ENCODE measurements at places on chromosomes 5 and 9.

DNA sequence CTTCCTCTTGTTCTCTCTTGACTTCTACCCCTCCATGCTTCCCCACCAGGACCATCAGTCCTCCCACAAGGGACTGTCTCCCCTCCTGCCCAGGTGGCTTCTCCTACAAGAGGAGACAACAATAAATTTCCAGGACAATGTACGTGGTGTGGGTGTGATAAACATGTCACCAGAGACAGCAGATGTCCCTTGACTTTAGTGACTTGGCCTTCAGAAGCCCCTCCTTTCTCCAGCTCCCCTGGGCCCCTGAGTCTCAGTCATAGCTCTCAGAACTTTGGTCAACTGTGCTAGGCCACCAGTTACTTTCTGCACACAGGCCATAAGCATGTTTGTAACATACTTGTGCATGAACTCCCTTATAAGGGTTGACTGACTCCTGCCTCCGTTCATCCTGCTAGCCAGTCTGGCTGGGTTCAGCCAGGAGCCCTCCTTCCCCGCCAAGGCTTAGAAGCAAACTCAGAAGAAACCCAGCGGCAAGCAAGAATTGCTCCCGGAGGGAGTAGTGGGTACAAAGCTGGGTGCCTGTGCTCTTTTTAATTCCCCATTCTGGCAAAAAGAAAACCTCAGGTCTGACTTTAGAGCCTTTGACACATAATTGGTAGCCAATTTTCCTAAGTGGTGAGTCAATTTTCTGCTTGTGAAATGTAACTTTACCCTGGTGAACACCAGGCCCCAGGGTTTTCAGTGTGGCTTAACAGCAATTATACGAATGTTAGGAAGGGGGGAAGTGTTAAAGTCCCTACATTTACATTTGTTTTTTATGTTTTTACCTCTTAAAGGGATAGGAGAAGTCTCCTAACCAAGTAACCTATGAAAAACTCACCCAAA lies 49.2 kb downstream of the EBF1 start:
- DNase-seq = no peak

DNA sequence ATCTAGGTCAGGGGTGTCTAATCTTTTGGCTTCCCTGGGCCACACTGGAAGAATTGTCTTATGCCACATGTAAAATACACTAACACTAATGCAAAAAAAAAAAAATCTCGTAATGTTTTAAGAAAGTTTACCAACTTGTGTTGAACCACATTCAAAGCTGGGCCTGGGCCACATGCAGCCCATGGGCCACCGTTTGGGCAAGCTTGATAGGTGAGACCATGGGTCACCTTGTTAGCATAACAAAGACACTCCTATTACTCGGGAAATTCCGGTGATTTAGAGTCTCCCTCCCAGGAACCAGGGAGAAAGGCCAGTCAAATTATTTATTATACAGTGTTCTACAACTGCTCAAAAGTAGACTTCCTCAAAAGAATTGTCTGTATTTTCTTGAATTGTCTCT lies 12.7 kb downstream of the RECK start:
- no peak for DNase-seq

DNA sequence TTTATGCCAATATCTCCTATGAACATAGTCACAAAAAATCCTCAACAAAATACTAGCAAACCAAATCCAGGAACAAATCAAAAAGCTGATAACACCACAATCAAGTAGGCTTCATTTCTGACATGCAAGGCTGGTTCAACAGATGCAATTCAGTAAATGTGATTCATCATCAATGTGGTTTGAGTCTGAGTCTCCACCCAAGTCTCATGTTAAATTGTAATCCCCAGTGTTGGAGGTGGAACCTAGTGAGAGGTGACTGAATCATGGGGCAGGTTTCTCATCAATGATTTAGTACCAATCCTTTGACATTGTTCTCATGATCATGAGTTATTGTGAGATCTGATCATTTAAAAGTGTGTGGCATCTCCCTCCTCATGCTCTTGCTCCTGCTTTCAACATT lies 1072.7 kb downstream of the NR2F1-AS1 start:
- DNase-seq = no peak

- no peak for DNase-seq
These were observed 26.2 kb upstream of the GLRX start for GRCh38 chr5:95848701-95849100.
